ENCODE measurements at places on chromosomes 2 and 18. TPM values are rescaled to one million over a fixed set of nuclear protein-coding genes. Genes with fewer than 3 reads are reported as not detected.
A peak's percentile ranks its signal among the peaks of the same experiment; 100 is the strongest.

GRCh38 chr2:149184991-149185390, 145.4 kb upstream of the LYPD6 start:
- DNase-seq = no peak

DNA sequence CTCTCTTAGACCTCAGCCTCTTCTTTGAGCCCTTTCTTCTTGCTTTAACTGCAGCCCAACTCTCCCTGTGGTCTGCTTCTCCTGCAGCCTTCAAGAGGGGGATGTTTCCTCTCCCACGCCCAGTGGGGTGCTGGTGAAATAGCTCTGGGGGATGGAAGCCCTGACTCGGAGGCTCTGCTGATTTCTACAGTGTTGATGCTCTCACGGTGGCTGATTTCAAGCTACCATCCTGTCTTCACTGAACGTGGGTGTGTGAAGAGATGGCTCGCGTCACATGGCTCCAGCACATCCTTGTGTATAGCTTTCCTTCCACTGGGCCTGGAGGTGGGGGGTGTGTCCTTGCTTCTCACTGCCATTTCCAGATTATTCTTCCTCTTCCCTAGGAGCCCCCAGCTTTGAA, 20.0 kb downstream of the MPP4 start:
- no peak for DNase-seq

GRCh38 chr2:12718711-12719399, 2.1 kb downstream of the TRIB2 start:
- no peak for DNase-seq

DNA sequence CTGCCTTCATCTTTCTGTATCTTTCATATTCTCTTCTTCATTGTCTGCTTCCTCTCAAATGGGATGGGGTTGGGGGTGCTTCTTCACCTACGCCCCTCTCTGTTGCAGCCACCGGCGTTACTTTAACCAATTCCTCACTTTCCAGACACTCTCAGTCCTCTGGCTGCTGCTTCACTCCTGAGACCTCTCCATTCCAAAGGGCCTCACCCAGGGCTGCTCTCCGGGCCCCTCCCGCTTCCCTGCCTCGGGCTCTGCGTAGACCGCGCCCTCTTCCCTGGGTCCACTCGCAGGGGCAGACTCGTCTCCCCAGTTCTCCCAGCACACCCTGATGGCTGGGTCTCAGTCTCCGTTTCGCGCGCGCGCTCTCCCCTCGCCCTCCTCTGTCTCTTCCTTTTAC, 926 bp downstream of the SERPINB8 start:
- DNase-seq = no peak

DNA sequence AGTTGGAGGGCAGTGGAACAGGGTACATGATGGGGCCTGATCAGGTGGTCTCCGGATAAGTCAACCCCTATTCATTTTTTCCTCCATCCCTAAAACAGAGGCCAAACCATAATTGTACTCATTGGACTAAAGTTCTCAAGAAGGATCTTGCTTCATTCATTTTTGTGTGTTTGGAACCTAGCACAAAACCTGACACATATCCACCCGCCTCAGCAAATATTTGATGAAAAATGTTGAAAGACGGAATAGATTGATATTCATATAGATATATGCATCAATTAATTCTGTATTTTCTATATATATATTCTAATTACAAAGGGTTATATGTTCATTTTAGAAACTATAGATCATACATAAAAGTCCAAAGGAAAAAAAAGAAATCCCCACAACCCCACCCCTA, 21.9 kb downstream of the SLC4A1AP start:
- no peak for DNase-seq

GRCh38 chr2:203462308-203462707, 72.8 kb downstream of the RAPH1 start:
- no peak for DNase-seq

DNA sequence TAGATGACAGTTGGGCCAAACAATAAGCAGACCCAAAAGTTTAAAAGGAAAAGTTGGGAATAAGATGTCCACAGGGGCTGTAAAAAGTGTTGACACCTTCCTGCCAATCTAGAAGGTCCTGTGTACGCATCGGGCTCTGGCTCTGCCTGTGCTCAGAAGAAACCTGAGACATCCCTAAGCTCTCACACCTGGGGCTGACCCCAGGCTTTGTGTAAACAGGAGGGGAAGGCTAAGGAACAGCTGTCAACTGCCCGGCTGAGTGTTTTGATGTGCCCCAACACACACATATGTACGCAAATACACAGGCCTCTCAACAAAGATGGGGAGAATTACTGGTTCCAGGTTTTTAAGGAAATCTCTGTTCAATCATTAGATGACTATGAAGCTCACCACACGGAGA, 59.5 kb downstream of the TMEM131 start:
- no peak for DNase-seq

DNA sequence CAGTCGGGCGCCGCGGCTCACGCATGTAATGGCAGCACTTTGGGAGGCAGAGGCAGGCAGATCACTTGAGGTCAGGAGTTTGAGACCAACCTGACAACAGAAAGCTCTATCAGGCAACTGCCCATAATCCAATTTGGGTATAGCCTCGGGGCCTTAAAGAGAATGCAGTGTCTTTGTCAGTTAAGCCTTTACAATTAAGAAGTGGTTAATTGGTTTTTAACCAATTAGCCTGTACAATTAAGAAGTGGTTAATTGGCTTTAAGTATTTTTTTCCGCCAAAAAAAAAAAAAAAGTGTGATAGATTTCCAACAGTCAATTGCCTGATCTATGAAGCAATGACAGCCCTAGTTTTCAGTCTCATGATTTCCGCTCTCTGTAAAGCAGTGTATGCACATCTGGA, 74.6 kb upstream of the NARS1 start:
- no peak for DNase-seq

- DNase-seq = no peak
Observed at GRCh38 chr2:160124571-160124970, 62.2 kb upstream of the PLA2R1 start.

DNA sequence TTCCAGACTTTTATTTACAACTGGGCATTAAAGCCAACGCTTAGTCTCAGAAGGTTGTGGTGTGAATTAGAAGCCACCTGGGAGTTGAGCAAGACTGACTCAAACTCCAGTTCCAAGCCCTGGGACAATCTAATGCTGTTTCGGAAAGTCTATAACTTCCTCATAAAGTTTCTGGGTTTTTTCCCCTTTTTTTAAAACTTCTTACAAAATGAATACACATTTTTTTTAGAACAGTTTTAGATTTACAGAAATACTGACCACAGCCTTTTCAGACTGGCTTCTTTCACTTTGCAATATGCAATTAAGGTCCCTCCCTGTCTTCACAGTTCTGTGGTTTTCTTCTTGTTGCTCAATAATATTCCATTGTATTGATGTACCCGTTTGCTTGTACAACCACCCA, 115.9 kb upstream of the TWIST2 start:
- no peak for DNase-seq

GRCh38 chr2:221034026-221034701, 537.9 kb downstream of the EPHA4 start:
- no peak for DNase-seq

GRCh38 chr18:78713069-78713468, 266.5 kb upstream of the SALL3 start:
- DNase-seq = peak; percentile 38

DNA sequence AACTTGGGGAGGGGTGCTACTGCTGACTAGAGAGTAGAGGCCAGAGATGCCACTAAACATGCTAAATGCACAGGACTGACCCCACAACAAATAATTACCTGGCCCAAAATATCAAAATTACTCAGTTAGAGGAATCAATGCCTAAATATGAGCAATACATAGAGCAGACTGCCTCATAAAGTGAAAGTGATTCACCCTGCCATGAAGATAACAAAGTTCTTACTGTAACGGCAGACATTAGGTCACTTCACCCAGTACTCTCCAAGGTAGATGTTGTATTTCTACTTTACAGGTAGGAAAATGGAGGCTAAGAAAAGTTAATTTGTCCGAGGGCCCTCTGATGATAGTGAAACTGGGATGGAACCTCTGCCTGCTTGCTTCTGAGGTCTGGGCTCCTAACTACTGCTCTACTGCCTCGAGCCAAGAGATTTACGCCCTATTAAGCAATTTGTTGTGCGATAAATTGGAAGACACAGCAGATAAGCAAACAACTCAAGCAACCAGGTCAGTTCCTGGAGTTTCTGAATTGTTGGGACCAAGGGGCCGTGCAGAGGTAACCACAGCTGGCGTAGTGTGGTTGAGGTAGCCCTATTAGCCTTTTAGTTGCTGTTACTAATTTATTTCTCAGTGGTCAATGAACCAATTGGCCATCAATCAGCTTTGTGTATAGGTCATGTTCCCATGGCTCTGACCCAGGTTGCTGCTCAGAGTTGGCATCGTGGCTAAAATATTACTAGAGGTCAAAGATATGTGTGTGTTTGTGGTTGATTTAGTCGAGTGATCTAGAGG, 4.8 kb downstream of the DHRS9 start:
- DNase-seq = no peak

DNA sequence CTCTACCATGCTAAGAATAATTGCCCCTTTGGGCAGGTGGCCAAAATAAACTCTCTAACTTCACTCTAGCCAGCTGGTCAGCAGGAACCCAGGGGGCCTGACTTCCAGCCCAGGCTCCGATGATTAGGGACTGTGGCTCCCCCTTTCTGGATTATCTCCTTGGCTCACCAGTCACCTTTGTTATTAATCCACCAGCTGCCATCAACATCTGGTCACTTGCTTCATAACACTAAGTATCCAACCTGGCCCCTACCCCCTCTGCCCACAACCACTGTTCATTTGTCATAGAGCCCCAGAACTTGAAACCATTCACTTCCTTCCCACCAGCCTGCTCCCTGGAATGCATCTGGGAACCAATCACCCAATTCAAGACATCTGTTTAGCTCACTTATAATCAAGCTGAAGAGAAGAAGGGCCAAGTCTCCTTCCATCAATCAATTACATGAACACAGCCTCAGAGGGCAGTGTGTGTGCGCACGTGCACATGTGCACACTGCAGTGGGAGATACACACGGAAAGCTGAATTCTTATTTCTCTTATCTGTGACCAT, 215.1 kb downstream of the ALK start:
- no peak for DNase-seq

Gene UGT1A3
- total RNA-seq = 3.0 TPM

Gene EGR4
- not detected for total RNA-seq

Gene FHOD3
- 13.3 TPM for total RNA-seq

Gene CDH2
- 1.7 TPM for total RNA-seq

Gene MRPL30
- 29.5 TPM for total RNA-seq

Gene BMP10
- not detected for total RNA-seq

Gene FN1
- total RNA-seq = 78.1 TPM

Gene ABCG8
- not detected for total RNA-seq

Gene WNT6
- total RNA-seq = 2.8 TPM

All from suprapubic skin (tissue), 4 donors.